ENCODE measurements at places on chromosomes 11 and 22.

- no peaks in the 10 kb centered on the region for H3K27me3 ChIP-seq
- H3K27ac ChIP-seq: no peak overlapping the region
- no peak overlapping the region for H3K4me3 ChIP-seq
- no peaks in the 10 kb centered on the region for H3K4me1 ChIP-seq
- H3K36me3 ChIP-seq: no peaks in the 10 kb centered on the region
Observed at GRCh38 chr11:15720460-15720859, 605.7 kb downstream of the INSC start.

DNA sequence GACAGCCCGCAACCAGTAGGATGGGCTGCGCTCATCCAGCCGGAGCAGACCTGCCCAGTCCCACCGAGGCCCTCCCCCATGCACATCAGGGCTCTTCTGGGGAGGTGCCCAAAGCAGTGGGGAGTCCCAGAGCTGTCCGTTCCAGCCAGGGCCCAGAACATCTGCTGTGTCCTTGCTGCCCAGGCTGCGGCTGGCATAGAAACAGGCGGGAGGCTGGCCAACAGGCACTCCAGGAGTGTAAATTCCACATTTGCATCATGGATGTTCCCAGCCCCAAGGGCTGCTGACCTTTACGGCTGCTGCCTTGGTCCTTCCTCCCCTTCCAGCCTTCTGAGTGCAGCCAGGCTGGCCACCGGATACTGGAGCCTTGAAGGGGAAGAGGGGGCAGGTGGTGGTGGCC is 30.0 kb upstream of the SYT7 start:
- no peak for DNase-seq
- H3K27me3 ChIP-seq: peaks cover 38% of the 10 kb centered on the region
- no peaks in the 10 kb centered on the region for H3K36me3 ChIP-seq
- no peak overlapping the region for H3K4me3 ChIP-seq
- H3K4me1 ChIP-seq: no peaks in the 10 kb centered on the region

DNA sequence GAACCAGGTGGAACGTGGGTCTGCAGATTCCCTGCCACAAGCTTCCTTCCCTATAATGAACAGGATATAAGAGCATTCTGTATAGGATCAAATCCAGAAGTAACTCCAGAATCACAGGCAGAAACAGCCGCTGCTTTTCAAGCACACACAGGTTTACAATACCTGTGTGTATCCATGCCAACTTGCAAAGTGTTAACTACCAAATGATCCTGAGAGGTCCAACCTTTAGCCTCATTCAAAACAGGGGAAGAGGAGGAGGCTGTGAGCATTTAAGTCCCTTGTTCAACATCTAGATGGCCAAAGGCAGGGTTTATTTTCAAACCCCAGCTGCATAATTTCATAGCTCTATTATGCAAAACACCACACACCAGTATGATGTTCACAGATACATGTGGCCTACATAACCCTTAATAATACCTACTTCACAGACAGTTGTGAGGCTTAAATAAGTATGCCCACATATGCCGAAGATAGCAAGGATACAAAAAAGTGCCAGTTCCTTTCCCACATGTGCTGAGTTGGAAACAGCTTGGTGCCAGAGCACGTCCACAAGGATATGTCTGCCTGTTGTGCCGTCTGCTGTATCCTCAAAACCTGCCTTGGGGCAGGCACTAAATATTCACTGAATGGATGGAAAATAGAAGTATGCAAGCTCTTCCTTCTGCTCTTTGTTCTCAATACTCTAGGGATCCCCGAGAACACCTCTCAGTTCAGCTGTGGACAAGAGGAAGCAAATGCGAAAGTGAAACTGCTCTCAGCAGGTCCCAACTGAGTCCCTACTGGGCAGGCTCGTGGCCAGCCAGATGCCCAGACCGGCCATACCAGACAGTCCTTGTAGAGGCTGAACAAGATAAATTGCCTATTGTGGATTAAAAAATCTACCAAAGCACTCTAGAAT is 66.8 kb downstream of the LARGE1 start:
- peak overlapping the region; percentile 15 for H3K27ac ChIP-seq
- peaks cover 3% of the 10 kb centered on the region for H3K27me3 ChIP-seq
- no peaks in the 10 kb centered on the region for H3K36me3 ChIP-seq
- no peak for DNase-seq

DNA sequence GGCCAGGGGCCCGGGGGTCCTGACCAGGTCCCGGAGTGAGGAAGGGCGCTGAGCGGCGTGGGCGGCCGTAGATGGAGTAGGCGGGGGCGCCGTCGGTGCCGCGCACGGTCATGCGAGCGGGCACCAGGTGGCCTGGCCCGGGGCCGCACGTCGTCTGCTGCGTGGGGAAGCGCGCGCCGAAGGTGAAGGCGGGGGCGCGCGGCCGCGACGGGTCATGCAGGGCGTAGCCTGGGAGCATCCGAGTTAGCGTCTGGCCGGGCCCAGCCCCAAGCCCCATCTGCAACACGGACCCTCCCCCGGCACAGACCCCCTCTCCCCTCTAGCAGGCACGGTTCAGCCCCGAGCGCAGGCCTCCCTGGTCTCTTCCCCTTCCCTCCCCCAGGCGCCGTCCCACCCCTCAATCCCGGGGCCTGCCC is 1.7 kb upstream of the TYMP start:
- H3K4me3 ChIP-seq: peak overlapping the region; percentile 90
- H3K27ac ChIP-seq: peak overlapping the region; percentile 97
- H3K27me3 ChIP-seq: no peaks in the 10 kb centered on the region
- peak; percentile 84 for DNase-seq
- H3K36me3 ChIP-seq: peaks cover 24% of the 10 kb centered on the region

DNA sequence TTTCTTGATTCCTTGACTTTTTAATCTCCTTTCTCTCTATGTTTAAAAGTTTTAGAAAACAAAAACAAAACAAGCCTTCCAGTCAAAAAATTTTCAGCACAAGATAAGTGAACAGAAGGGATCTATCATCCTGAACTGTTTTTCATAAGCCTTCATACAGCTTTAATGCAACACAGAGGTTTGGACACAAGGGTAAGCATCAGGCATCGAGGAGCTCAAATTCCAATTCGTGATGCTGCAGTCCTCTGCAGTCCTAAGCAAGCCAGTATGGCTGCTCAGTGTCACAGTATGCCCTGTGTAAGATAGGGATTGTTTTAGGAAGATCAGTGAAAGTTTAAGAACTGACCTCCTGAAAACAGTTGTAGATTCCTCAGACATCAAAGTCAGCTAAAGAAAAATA is 740.9 kb downstream of the NTM start:
- H3K4me3 ChIP-seq: no peak overlapping the region
- H3K4me1 ChIP-seq: no peaks in the 10 kb centered on the region
- DNase-seq: no peak
- H3K27ac ChIP-seq: no peak overlapping the region

- no peak overlapping the region for H3K27ac ChIP-seq
- H3K36me3 ChIP-seq: peaks cover 10% of the 10 kb centered on the region
- H3K27me3 ChIP-seq: no peaks in the 10 kb centered on the region
- H3K4me3 ChIP-seq: no peak overlapping the region
- H3K4me1 ChIP-seq: peaks cover 4% of the 10 kb centered on the region
Observed at GRCh38 chr11:78497293-78497692, 77.4 kb downstream of the NARS2 start.

GRCh38 chr11:12569499-12570425 is 104.5 kb upstream of the TEAD1 start:
- H3K4me1 ChIP-seq: no peaks in the 10 kb centered on the region
- H3K4me3 ChIP-seq: no peak overlapping the region
- no peaks in the 10 kb centered on the region for H3K36me3 ChIP-seq
- H3K27me3 ChIP-seq: peaks cover 47% of the 10 kb centered on the region
- no peak overlapping the region for H3K27ac ChIP-seq

GRCh38 chr11:114285599-114285998 is 10.6 kb upstream of the NNMT start:
- no peaks in the 10 kb centered on the region for H3K27me3 ChIP-seq
- DNase-seq: no peak
- H3K4me3 ChIP-seq: no peak overlapping the region
- H3K36me3 ChIP-seq: no peaks in the 10 kb centered on the region
- no peak overlapping the region for H3K27ac ChIP-seq

- no peak overlapping the region for H3K4me3 ChIP-seq
- peaks cover 19% of the 10 kb centered on the region for H3K4me1 ChIP-seq
- H3K27me3 ChIP-seq: no peaks in the 10 kb centered on the region
Observed at GRCh38 chr22:38144025-38144405, 33.5 kb upstream of the BAIAP2L2 start.

- DNase-seq: no peak
- H3K4me1 ChIP-seq: no peaks in the 10 kb centered on the region
- no peak overlapping the region for H3K27ac ChIP-seq
- no peaks in the 10 kb centered on the region for H3K27me3 ChIP-seq
- H3K36me3 ChIP-seq: no peaks in the 10 kb centered on the region
Observed at GRCh38 chr11:115677190-115677589, 173.0 kb upstream of the CADM1 start.

DNA sequence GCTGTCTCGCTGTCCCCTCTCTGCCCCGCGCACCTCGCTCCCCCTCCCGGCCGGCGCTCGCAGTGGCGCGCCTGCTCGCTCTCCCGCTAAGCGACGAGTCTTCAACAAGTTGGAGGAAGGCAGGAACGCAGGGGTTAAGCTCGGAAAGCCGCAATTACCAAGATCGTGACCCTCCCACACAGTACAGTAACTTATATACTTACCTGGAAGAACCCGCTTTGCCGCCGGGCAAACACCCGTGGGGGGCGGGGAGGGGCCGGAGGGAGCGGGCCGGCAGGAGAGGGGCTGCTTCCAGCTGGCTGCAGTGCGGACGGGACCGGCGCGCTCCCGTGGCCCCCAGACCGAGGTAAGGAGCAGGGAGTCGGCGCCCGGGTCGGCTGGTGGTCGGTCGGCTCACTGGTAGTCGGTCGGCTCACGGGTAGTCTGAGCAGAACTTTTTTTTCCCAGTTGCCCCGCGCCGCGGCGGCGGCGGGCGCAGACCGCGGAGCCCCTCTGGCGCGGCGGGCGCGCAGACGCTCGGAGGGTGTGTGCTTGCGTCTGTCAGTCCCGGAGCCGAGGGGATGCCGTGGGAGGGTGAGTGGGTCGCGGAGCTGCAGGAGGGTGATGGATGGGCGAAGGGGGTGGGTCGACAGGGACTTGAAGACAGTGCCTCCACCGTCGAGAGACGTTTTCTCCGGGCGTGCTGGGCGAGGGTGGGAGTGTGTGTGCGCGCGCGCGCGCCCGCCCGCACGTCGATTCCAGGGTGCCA is 101.2 kb upstream of the HSD17B12 start:
- H3K27ac ChIP-seq: no peak overlapping the region
- H3K4me3 ChIP-seq: peak overlapping the region; percentile 70
- H3K36me3 ChIP-seq: no peaks in the 10 kb centered on the region
- H3K27me3 ChIP-seq: peaks cover 97% of the 10 kb centered on the region
- peak; percentile 64 for DNase-seq

- H3K4me1 ChIP-seq: no peaks in the 10 kb centered on the region
- no peak for DNase-seq
- no peaks in the 10 kb centered on the region for H3K27me3 ChIP-seq
- no peak overlapping the region for H3K4me3 ChIP-seq
- peaks cover 84% of the 10 kb centered on the region for H3K36me3 ChIP-seq
Observed at GRCh38 chr11:107508201-107508857, 50.7 kb upstream of the CWF19L2 start.

GRCh38 chr22:45648301-45649117 is 23.1 kb upstream of the ATXN10 start:
- peaks cover 8% of the 10 kb centered on the region for H3K4me1 ChIP-seq
- no peak for DNase-seq
- no peak overlapping the region for H3K27ac ChIP-seq
- no peaks in the 10 kb centered on the region for H3K36me3 ChIP-seq
- no peak overlapping the region for H3K4me3 ChIP-seq

DNA sequence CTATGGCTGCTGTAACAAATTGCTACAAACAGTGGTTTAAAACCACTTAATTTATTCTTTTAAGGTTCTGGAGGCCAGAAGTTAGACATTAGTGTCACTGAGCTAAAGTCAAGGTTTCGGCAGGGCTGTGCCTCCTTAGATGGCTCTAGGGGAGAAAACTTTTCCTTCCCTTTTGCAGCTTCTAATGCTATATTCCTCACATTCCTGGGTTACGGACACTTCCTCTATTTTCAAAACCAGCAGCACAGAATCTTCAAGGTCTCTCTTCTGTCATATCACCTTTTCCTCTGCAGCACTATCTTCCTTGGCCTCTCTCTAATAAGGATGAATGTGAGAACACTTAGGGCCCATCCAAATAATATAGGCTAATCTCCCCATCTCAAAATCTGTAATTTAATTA is 87.0 kb downstream of the C11orf87 start:
- H3K27ac ChIP-seq: no peak overlapping the region
- DNase-seq: no peak
- no peaks in the 10 kb centered on the region for H3K36me3 ChIP-seq

- no peak for DNase-seq
- H3K27me3 ChIP-seq: no peaks in the 10 kb centered on the region
- H3K36me3 ChIP-seq: peaks cover 30% of the 10 kb centered on the region
- H3K27ac ChIP-seq: peak overlapping the region; percentile 64
- no peak overlapping the region for H3K4me3 ChIP-seq
Observed at GRCh38 chr22:21701384-21701971, 34.1 kb downstream of the YPEL1 start.

GRCh38 chr22:35380013-35380412 is 883 bp upstream of the HMOX1 start:
- no peak for DNase-seq
- H3K36me3 ChIP-seq: no peaks in the 10 kb centered on the region
- peaks cover 23% of the 10 kb centered on the region for H3K4me1 ChIP-seq
- H3K4me3 ChIP-seq: no peak overlapping the region
- peaks cover 48% of the 10 kb centered on the region for H3K27me3 ChIP-seq

DNA sequence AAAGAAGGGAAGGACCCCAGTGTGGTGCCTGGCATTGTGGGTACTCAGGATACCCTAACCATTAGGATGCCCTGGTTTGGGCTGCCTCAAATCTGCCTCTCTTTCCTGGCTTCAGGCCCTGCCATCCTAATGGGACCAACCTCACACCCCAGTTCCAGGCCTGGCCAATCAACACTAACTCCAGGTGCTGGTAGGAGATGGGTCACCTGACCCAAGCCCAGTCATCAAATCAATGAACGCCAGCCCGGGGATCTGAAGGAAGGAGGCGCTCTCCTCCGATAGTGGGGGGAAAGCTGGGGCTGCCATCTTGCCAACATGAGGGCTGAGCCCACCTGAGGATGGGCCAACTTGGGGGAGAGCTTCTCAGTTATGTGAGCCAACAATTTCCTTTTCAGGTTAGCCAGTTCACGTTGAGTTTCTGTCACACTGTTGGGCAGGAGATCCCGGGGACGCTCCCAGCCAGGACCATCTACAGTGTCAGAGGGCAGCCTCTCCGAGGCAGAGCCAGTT is 12.7 kb downstream of the MFNG start:
- no peak overlapping the region for H3K27ac ChIP-seq
